ENCODE measurements at places on chromosomes 1 and 21.

DNA sequence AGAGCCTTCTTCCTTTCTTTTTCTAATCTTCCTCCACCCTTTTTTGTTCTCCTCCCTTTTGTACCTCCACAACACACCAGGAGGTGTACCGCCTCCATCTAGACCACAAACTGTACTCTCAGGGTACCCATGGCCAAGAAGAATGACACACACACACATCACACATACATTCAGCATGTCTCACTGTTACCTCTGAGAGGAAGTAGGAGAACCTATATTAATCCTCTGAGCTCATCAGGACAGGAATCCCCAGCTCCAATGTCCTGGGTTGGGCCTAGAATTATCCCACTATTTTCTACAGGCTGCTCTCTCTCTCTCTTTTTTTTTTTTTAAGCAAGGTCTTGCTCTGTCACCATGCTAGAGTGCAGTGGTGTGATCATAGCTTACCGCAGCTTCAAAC lies 36.7 kb downstream of the ATP2B4 start:
- DNase-seq = no peak

DNA sequence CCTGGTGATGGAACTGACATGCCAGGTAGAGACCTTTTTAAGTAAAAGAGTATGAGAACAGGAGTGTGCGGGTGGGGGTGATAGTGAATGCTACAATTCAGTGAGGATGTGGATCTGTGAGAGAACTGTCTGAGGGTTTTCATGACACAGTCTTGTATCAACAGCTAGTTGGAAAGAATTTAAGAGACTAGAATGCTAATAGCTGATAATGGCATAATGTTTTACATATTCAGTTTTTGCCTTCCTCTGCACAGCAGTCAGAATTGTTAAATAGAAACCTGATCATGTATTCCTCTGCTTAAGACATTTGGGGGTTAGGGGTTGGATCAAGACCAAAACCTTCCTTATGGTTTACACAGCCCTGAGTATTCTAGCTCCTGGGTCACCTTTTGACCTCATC lies 152.8 kb upstream of the ZRANB2 start:
- no peak for DNase-seq

GRCh38 chr1:15931401-15931800 lies 44.5 kb downstream of the ZBTB17 start:
- DNase-seq = no peak

- no peak for DNase-seq
These were observed 3.0 kb downstream of the GLUL start for GRCh38 chr1:182388392-182389134.

DNA sequence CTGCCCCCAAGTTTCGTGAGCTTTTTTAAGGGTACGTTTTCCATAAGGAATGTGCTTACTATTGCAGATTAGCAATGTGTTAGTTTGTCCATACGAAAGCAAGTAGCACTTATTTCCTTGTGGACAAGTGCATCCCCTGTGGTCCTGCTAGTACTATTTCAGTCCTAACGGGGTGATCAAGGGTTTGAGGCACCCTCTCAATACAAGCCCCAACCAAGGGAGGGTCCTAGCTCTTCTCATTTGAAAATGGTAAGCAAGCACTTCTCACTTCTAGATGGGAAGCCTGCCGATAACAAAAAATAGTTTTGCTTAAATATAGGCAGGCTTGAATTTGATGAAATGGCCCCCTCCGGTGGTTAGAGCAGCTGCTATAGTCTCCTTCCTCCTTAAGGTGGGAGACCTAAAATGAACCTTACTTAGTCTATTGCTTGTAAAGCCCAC lies 64.0 kb upstream of the HMCN1 start:
- DNase-seq = peak; percentile 52

All from ecto neural progenitor cell (in vitro differentiated cells).